Activated naive CD8-positive, alpha-beta T cell treated with anti-CD3 and anti-CD28 coated beads for 36 hours (primary cell): ENCODE measurements at places on chromosomes 11 and 22. TPM values are rescaled to one million over a fixed set of nuclear protein-coding genes. Genes with fewer than 3 reads are reported as not detected.
A peak's percentile ranks its signal among the peaks of the same experiment; 100 is the strongest.

GRCh38 chr11:84501750-84502149, 1125.4 kb downstream of the DLG2 start:
- no peaks in the 10 kb centered on the region for H3K36me3 ChIP-seq
- H3K4me3 ChIP-seq, result no peak overlapping the region
- no peak overlapping the region for H3K27ac ChIP-seq
- no peak for DNase-seq
- H3K4me1 ChIP-seq, result no peaks in the 10 kb centered on the region
- H3K27me3 ChIP-seq, result no peaks in the 10 kb centered on the region

Gene OR8J3
- not detected for total RNA-seq

- H3K27ac ChIP-seq, result no peak overlapping the region
- no peak for DNase-seq
These were observed 84.0 kb upstream of the RCN1 start for GRCh38 chr11:32006799-32007388.

Gene GAB4
- total RNA-seq, result 0.16 TPM

DNA sequence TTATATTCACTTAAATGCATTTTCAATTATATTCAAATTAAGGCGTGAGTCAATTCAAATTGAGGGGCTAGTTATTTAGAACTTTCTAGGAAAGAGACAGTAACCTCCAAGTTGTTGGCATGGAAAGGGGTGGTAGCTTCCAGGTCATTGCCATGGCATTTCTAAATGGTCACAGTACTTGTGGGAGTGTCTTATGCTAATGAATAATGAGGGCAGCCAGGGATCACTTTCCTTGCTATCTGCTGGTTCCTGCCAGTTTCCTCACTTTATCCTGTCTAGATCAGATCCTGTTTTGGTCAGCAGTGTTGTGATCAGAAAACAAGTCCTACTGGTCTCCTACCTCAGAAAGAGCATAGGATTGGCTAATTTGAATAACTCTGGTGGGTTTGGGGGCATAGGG, 21.8 kb upstream of the RNASEH2C start:
- H3K4me1 ChIP-seq, result no peaks in the 10 kb centered on the region
- H3K27me3 ChIP-seq, result peaks cover 18% of the 10 kb centered on the region
- H3K36me3 ChIP-seq, result no peaks in the 10 kb centered on the region
- no peak for DNase-seq

DNA sequence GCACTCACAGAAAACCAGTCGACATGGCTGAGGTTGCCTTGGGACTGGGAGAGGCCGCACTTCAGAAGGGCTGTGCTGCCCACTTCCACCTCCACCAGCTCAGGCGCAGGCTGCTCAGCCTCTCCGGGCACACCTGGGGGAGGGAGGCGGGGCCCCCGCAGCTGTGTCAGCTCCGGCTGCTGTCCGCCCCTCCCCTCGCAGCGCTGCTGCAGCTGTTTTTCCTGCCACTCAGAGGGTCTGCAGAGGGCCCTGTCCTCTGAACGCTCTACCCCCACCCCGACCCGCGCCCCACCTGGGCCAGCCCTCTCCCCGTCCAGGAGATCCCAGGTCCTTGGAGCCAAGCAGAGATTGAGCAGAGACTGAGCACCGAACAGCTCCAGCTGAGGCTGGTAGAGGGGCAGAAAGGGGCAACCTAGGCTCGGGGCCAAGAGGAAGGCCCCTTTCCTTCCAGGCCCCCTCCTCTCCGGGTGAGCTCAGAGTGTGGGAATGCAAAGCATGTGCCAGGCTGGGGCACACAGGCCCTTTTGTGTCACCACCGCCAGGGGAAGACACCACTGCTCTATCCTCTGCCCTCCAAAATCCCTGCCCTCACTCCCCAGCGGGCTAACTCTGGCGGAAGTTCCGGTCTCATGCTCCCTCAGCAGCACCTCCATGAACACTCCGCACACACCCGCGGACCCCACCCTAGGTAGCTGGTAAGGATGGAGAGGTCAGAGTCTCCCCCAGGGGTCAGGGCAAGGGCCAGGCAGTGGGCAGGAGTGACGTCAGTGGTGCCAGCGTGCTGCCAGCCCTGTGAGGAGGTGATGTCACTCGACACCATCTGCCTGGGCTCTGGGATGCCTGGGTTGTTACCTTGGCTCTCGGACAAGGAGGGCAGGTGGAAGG, 1.6 kb downstream of the MCAM start:
- peaks cover 30% of the 10 kb centered on the region for H3K27me3 ChIP-seq
- DNase-seq, result peak; percentile 67
- peaks cover 13% of the 10 kb centered on the region for H3K4me1 ChIP-seq
- peak overlapping the region; percentile 8 for H3K27ac ChIP-seq
- H3K4me3 ChIP-seq, result peak overlapping the region; percentile 77

Gene MS4A1
- total RNA-seq, result 7.3 TPM

DNA sequence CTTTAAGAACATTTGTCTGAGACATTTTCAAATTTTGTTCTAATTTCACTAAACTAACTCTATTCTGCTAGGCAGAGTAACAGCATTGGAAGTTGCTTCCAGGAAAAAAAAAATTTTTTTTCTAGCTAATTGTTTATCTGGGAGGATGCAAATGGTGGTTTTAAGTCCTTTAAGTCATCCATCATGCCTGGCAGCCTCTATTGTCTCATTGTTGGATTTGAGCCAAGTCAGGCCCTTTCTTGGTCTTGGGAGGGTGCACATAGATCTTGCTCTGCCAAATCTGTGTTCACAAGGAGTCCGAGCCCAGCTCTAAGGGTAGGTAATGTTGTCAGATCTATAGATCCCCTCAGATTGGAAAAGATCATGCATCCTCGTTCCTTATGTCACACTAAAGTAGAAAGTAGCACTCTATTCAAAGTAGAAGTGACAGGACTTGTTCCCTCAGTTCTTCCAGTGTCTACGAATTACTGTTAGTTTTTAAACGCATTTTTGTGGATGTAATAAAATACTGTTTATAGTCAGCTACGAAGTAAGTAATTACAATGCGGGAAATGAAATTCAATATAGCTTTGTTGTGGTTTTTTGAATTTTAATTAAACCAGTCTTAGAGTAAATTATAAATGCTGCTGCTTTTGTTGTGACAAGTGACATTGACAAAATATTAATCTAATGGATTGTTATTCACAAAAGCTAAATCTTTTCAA, 166.0 kb upstream of the RASSF10 start:
- no peaks in the 10 kb centered on the region for H3K36me3 ChIP-seq
- H3K4me3 ChIP-seq, result no peak overlapping the region
- no peak overlapping the region for H3K27ac ChIP-seq
- H3K4me1 ChIP-seq, result peaks cover 8% of the 10 kb centered on the region

Gene TREH
- not detected for total RNA-seq

Gene RAB36
- 1.0 TPM for total RNA-seq

DNA sequence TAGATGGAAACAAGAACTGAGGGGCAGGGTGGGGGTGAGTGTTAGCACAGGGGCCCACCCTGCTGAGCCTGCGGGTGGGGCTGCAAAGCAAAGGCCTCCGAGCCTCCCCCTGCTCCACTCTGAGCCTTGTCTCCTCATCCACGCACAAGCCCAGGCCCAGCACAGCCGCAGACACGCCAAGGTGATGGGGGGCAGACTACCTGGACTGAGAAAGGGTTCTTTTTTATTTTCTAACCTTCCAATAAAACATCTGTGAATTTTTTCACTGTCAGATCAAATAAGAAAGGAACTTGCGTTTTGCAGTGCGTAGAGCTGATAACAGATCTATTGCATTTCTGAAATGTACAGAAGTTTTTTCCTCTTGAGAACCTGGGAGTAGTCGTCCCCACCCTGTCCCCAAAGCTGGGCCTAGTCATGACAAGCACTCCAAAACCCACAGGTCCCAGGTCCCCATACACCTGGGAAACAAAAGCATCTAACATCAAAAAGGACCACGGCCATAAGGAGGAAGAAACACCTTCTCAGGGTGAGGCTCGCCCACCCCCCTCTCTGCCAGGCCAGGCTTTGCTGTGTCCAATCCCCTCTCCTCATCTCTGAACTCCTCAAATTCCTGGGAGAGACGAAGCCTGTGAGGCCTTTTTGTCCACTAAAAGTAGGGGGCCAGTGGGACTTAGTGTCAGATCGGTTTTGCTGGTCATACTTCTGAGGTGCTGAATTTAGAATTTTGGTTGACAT, 22.7 kb upstream of the CD5 start:
- peak overlapping the region; percentile 99 for H3K27ac ChIP-seq
- H3K4me3 ChIP-seq, result peak overlapping the region; percentile 85
- peaks cover 74% of the 10 kb centered on the region for H3K36me3 ChIP-seq

DNA sequence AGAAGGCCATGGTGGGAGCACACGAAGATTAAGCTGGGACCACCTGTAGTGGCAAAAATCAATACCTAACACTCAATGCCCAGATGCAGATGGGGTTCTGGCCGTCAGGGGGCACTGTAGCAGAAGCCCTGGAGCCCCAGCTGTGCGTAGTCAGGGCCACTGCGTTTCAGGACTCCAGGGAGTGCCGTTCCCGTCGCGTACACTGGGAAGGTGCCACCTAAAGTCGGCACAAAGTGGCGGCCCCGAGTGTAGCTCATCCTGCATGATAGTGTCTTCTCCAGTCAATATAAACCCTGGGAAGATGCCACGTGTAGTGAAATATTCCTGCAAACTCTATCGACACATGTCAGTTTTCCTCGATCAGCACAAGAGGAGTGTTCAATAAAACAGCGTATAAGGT, 123.8 kb upstream of the NTM start:
- H3K27me3 ChIP-seq, result peaks cover 30% of the 10 kb centered on the region
- H3K36me3 ChIP-seq, result no peaks in the 10 kb centered on the region
- no peaks in the 10 kb centered on the region for H3K4me1 ChIP-seq
- H3K27ac ChIP-seq, result no peak overlapping the region
- DNase-seq, result no peak
- no peak overlapping the region for H3K4me3 ChIP-seq

GRCh38 chr11:93067881-93068390, 98.5 kb downstream of the MTNR1B start:
- H3K4me3 ChIP-seq, result no peak overlapping the region

- peaks cover 2% of the 10 kb centered on the region for H3K4me1 ChIP-seq
- H3K27ac ChIP-seq, result no peak overlapping the region
- no peak for DNase-seq
- peaks cover 27% of the 10 kb centered on the region for H3K36me3 ChIP-seq
These were observed 20.5 kb downstream of the POLD3 start for GRCh38 chr11:74612877-74613276.

DNA sequence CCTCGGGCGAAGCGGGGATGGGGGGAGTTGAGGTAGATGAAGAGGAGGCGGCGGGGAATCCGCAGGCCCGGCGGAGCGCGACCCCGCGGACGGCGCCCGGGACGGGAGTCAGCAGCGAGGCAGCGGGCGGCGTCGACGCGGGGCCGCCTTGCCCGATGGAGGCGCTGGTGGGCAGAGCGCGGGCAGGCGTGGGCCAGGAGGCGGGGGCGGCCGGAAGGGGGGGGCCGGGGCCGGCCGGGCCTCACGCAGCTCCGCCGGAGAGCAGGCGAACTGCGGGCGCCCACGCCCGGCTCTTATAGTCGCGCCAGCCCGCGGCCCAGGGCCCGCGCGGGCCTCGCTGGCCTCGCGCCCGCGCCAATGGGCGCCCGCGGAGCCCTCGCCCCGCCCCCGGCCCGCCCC, at the start of gene IGF2:
Gene IGF2 (minus strand): TSS at position 267 of the 399 bp plus-strand sequence. CDS start 3,866 bp downstream, outside the sequence.
- H3K27me3 ChIP-seq, result peaks cover 74% of the 10 kb centered on the region
- H3K4me1 ChIP-seq, result peaks cover 26% of the 10 kb centered on the region
- no peak within 1 kb of the TSS for H3K27ac ChIP-seq
- no peaks in the 10 kb centered on the region for H3K36me3 ChIP-seq

Gene BATF2
- total RNA-seq, result not detected

DNA sequence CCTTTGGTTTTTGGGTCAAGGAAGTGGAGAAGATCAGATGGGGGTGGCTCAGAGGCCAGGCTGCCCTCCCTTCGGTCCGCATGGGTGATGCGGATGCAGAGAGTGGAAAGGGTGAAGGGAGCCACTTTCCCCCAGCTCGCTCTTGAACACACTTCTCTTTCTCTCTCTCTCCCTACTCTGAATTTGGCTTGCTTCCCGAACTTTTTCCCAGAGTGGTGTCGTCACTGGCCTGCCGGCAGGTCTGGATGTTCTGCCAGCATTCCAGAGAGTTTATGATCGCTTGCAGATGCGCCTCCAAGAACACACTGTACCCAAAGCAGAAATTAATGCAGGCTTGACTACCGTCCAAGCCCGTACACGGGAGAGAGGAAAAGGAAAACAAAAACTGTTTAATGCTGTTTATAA, 103.2 kb downstream of the ZBTB16 start:
- H3K4me3 ChIP-seq, result no peak overlapping the region
- peaks cover 74% of the 10 kb centered on the region for H3K4me1 ChIP-seq
- no peak for DNase-seq

DNA sequence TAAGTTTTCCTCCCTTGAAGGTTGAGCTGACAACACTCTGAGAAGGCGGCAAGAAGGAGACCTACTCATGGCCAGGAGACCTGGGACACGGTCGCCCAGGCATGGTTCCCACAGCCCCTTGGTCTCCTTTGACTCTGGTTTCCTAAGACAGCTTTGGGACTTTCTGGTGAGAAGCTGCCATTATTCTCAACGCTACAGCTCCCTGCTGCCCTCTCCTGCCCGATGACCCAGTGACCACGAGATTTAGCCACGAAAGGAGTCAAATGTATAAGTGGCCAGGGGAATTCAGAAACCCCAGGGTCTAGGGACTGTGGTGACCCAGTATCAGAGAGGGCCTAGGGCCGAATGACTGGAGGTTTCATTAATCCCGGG, 699 bp upstream of the SDF2L1 start:
- H3K27ac ChIP-seq, result no peak overlapping the region
- H3K4me3 ChIP-seq, result peak overlapping the region; percentile 77
- H3K4me1 ChIP-seq, result peaks cover 23% of the 10 kb centered on the region
- H3K36me3 ChIP-seq, result peaks cover 16% of the 10 kb centered on the region
- no peaks in the 10 kb centered on the region for H3K27me3 ChIP-seq

DNA sequence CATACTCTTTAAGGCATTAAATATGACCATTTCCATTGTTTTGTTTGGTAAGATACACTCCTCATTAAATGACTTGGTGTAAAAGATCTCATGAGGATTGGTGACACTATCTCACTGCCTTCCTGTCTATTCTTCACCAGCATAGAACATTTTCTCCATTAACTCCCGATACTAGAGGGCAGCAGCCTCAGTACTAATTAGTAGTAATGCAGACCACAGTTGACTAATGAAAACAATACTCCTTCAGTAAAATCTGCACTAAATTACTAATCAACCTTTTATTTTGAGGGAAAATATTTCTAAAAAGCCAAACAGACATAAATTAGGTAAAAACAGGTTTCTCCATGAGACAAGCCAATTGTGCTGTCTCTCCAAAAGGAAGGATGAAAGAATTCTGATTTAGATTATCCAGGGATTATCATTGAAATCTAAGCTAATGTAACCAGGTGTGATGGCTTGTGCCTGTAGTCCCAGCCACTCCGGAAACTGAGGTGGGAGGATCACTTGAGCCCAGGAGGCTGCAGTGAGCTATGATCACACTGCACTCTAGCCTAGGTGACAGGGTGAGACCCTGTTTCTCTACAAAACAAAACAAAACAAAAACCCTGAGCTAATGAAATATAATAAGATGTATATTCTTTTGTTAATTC, 9.4 kb downstream of the PGM2L1 start:
- H3K4me3 ChIP-seq, result no peak overlapping the region
- peaks cover 34% of the 10 kb centered on the region for H3K4me1 ChIP-seq
- DNase-seq, result peak; percentile 58
- no peaks in the 10 kb centered on the region for H3K27me3 ChIP-seq

GRCh38 chr22:24824250-24824649, 18.2 kb downstream of the SGSM1 start:
- no peak for DNase-seq
- H3K27me3 ChIP-seq, result no peaks in the 10 kb centered on the region
- no peaks in the 10 kb centered on the region for H3K4me1 ChIP-seq
- H3K27ac ChIP-seq, result no peak overlapping the region

GRCh38 chr22:47333625-47334024, 571.2 kb downstream of the TBC1D22A start:
- peaks cover 9% of the 10 kb centered on the region for H3K27me3 ChIP-seq
- no peak overlapping the region for H3K4me3 ChIP-seq
- no peaks in the 10 kb centered on the region for H3K4me1 ChIP-seq
- H3K36me3 ChIP-seq, result no peaks in the 10 kb centered on the region
- DNase-seq, result no peak
- H3K27ac ChIP-seq, result no peak overlapping the region

Gene CDC45
- total RNA-seq, result 110 TPM
